ENCODE measurements at places on chromosomes 4 and X. TPM values are rescaled to one million over a fixed set of nuclear protein-coding genes. Genes with fewer than 3 reads are reported as not detected.

GRCh38 chr4:76802236-76803021 is 95.5 kb downstream of the SOWAHB start:
- no peak for DNase-seq

DNA sequence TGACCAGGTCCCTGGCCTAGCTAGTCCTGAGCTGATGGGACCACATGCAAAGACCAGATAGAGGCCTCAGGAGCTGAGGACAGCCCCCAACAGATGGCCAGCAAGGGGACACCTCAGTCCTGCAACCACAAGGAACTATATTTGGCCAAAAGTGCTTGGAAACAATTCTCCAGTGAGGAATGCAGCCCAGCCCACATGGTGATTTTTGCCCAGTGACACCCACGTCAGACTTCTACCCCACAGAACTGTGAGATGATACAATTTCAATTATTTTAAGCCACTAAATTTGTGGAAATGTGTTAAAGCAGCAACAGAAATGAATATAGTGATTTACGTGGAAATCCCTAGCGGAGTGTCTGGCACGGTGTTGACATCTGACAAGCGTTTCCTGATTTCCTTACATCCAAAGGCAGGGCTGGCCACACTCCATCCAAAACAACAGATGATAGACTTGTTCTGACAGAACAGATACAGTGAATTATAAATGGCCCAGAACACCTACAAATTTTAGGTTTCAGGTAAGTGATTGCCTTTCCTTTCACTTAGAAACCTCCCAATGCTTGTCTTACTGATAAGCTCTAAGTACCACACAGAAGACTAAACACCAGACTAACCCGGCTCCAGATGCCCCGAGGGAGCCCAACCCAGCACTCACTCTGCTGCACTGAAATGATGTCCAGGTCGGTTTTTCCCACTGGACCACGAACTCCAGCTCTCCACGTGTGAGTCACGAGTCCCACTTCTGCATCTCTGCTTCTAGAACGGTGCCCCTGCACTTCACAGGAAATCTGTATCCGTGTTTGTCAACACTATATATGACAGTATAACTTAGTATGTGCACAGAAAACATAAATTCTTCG is 5.8 kb downstream of the AFAP1 start:
- no peak for DNase-seq

DNA sequence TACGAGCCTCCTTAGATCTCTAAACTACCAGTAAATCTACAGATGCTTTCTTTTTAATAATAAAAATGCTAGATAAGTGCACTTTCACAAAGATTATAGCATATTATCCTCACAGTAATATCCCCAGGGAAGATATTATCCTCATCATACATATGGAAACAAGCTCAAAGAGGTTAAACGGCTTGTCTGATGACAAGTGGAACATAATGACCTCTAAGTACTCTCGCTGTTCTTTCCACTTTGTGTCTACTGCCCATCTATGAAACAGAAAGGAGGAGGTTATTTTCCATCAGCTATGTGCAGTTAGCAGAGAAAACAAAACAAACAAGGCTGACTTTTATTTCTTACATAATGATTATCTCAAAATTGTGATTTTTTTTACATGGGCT is 42.8 kb upstream of the PRDM8 start:
- DNase-seq: no peak

GRCh38 chr4:78938474-78938867 is 767 bp downstream of the PAQR3 start:
- no peak for DNase-seq

- no peak for DNase-seq
Measured at GRCh38 chr4:11179796-11180195, 248.9 kb downstream of the HS3ST1 start.

NUDT10 gene
- 1.9 TPM for total RNA-seq
